ENCODE measurements at places on chromosomes 5 and 9. TPM values are rescaled to one million over a fixed set of nuclear protein-coding genes. Genes with fewer than 3 reads are reported as not detected.

- DNase-seq: no peak
These were observed 85.7 kb upstream of the ARRDC3 start for GRCh38 chr5:91468651-91469422.

DNA sequence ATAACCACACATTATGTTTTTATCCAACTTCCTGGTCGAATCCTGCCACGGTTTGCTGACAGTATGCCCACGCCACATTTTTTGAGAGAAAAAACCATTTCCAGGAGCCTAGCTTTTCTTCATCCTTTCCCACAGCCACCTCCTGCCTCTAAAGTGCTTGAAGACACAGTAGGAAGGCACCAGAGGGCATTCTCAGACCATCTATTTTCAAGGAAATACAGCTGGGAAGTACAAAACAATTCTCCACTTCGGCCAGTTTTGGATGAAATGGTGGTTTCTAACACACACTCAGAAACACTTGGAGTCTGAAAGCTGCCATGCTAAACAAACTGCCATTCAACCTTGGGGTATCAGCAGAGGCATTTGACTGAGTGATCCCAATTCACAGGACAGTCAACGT lies 86.3 kb upstream of the RPS23 start:
- DNase-seq: no peak

GRCh38 chr9:80784647-80785046 lies 904.7 kb downstream of the TLE1 start:
- DNase-seq: no peak

- no peak for DNase-seq
These were observed 161.6 kb upstream of the PANK3 start for GRCh38 chr5:168740811-168741213.

GRCh38 chr5:59732301-59732700 lies 161.2 kb downstream of the PDE4D start:
- no peak for DNase-seq

- DNase-seq: no peak
These were observed 87.2 kb downstream of the PGM5 start for GRCh38 chr9:68443624-68444023.

DNA sequence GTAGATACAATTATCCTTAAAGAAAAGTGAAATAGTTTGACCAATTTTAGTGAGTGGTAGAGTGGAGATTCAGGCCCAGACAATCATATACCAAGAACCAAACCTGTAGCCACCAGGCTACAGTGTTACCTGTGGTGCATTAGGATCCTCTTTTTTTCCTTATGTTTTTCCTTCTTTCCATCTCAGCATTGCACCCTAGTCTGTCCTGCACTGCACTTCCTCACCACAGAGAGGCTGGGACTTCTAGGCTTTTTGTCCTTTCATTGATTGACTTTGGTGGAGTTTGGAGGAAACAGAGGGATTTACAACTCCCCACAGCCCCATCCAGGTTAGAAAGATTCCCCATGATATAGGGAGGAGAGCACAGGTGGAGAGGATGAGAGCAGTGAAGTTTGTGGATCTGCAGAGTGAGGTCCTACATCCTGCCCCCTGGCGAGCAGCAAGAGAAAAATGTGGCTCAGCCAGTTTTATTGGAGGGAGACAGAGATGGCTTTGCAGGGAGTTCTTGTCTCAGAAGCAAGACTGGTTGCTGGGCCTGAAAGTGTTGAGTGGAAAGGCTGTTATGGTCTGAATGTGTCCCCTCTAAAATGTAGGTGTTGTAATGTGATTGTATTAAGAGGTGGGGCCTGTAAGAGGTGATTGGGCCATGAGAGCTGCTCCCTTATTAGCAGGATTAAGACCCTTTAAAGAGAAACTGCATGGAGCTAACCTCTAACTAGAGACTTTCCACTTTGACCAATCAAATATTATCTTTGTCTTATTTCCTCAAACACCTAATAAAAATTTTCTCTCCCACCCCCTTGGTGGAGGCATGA lies 36.2 kb downstream of the KIF4B start:
- no peak for DNase-seq

- no peak for DNase-seq
These were observed 118.7 kb upstream of the GAS1 start for GRCh38 chr9:87065981-87066380.

- no peak for DNase-seq
These were observed 19.6 kb downstream of the ADAMTSL1 start for GRCh38 chr9:18493451-18493993.

- peak; percentile 93 for DNase-seq
These were observed 82.1 kb downstream of the PTPDC1 start for GRCh38 chr9:94166236-94166975.

DNA sequence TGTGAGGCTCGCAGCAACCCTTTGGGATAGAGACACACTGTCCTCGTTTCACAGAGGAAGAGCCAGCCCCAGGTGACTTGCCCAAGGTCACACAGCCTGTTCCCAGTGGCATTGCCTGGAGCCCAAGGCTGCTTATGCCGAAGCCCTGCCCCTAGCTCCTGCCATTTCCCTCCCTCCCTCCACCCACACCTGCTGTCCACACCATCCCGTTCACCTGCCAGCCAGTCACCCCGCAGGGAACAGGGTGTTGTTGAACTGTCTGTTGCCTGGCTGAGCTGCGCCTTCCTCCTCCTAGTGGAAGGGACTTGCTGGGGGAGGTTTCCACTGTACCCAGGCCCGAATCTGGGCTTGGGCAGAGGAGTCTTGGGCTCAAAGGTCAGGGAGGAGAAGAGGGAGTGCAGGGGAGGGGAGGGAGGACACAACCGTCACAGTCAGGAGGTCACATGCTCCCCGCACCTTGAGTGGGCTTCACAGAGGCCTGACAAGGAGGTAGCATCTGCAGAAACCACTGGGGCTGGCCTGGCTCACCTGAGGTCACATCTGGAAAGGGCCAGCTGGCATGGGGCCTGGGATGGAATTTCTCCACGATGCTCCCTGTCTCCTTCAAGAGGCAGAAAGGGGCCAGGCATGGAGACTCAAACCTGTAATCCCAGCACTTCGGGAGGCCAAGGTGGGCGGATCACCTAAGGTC lies 6.3 kb downstream of the TTC16 start:
- DNase-seq: no peak

DNA sequence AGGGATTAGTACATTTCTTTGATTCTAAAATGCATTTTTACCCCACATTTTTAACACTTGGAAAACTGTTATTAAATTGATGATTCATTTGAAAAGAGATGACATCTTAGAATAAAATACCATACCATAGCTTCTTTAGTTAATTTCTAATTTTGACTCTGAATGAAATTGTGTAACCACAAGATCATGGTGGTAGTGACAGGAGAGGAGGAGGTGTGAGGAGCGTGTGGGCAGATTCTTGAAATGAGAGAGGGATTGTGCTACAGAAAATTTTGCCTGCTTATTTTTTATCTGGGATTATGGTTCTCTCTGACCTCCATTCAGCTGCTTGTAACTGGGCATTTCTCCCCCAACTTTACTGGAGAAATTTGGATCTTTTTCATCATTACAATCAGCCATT lies 173.3 kb upstream of the CLINT1 start:
- no peak for DNase-seq

Gene CCNI2
- 1.6 TPM for total RNA-seq

Gene OR1Q1
- not detected for total RNA-seq

Gene MARVELD2
- 28.6 TPM for total RNA-seq

Gene ROR2
- total RNA-seq: 2.9 TPM

Gene ZFYVE16
- total RNA-seq: 21.8 TPM
